ENCODE measurements at places on chromosomes 1 and 21.

DNA sequence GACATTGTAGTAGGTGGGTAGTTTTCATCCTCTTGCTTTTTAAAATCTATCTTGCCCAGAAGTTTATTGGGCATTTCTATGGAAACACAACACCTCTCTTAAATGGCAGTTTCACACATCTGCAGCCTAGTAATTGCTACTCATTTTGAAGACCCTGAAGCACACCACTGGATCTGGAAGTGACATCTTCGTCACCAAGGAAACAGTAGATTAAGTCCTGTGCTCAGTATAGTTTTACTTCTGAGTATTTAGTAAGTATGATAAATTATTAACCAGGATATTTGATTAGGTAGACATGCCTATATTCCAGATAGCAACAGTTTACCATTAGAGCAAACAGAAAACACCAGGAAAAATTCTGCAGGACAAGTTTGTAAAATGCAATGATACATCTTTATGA is 48.7 kb downstream of the UCK2 start:
- no peak for DNase-seq

GRCh38 chr1:52057255-52057654 is 1.2 kb downstream of the BTF3L4 start:
- DNase-seq, result no peak

GRCh38 chr1:12708396-12709090 is 7.4 kb upstream of the AADACL3 start:
- no peak for DNase-seq

DNA sequence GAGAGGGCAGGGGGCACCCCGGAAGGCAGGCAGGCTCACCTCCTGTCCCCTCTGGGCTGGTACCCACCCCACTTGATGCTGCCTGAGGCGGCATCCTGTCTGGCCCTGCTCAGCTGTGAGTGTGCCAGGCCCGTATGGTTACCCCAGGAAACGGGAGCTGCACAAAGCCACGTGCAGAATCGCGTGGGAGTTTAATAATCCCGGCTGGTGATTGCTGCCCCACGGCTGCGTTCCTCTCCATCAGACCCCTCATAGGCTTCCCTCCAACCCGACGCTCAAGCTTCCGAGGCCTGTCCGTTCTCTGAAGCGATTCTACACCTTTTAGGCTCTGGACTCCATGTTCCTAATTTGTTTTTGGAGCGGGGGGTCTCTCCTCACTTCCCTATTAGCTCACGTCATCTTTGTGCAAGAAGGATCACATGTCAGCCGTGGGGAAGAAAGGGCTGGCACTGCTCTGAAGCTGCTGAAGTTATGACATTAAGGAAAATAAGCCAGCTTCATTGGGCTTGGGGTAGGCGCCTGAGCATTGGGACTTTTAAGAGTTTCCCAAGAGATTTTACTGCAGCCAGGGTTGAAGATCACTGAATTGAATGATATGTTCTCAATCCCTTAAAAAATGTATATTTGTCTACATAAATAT is 1.1 kb upstream of the B3GALT5 start:
- no peak for DNase-seq

All from stimulated activated CD4-positive, alpha-beta T cell treated with anti-CD3 and anti-CD28 coated beads, TNF-alpha, amount 100 ng/mL, for 4 hours (primary cell).